ENCODE measurements at places on chromosomes 4 and X. TPM values are rescaled to one million over a fixed set of nuclear protein-coding genes. Genes with fewer than 3 reads are reported as not detected.

GRCh38 chrX:12301288-12301687, 163.0 kb downstream of the FRMPD4 start:
- no peak overlapping the region for H3K27ac ChIP-seq
- no peak for DNase-seq
- no peaks in the 10 kb centered on the region for H3K27me3 ChIP-seq
- H3K4me1 ChIP-seq = no peaks in the 10 kb centered on the region
- H3K36me3 ChIP-seq = no peaks in the 10 kb centered on the region

DNA sequence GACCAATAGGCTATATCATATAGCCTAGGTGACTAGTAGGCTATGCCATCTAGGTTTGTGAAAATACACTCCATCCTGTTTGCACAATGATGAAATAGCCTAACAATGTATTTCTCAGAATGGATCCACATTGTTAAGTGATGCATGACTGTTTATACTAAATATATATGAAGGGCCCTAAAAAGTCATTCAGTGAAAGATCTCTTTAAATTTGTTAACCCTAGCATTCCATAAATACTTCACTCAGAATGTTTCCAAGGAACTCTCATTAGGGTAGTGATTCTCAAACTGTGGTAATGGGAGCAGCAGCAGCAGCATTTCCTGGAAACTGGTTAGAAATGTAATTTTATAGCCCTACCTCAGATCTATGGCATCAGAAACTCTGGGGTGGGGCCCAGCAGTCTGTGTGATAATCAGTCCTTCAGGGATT, 74.9 kb downstream of the PRRG1 start:
- H3K27ac ChIP-seq = no peak overlapping the region
- H3K4me3 ChIP-seq = no peak overlapping the region
- H3K27me3 ChIP-seq = peaks cover 4% of the 10 kb centered on the region
- no peak for DNase-seq
- H3K4me1 ChIP-seq = no peaks in the 10 kb centered on the region

The FOXP3 gene
- not detected for total RNA-seq

GRCh38 chrX:45348296-45348695, 147.6 kb upstream of the DIPK2B start:
- no peaks in the 10 kb centered on the region for H3K4me1 ChIP-seq
- no peak for DNase-seq
- no peaks in the 10 kb centered on the region for H3K27me3 ChIP-seq
- H3K4me3 ChIP-seq = no peak overlapping the region
- H3K27ac ChIP-seq = no peak overlapping the region
- no peaks in the 10 kb centered on the region for H3K36me3 ChIP-seq

DNA sequence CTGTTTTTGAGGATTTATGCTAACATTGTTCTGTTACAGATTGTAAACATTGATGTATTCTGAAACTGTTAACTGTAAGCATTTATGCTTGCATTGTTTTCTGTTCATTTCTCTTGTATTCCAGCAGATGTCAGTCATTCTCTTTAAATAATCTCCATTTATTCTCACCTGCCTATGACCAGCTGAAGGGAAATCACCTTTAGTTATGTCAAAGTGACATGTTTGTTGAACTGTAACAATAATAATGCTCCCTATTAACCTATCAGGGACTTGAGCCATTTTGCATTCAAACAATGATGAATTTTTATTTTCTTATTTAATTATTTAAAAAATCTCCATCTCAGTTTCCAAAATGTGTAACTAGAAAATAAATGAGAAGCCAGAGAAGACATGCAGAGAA, 58.0 kb downstream of the SPCS3 start:
- no peaks in the 10 kb centered on the region for H3K36me3 ChIP-seq
- H3K27ac ChIP-seq = no peak overlapping the region
- H3K27me3 ChIP-seq = no peaks in the 10 kb centered on the region

GRCh38 chrX:50707405-50707804, 106.6 kb downstream of the SHROOM4 start:
- no peaks in the 10 kb centered on the region for H3K36me3 ChIP-seq
- H3K27me3 ChIP-seq = no peaks in the 10 kb centered on the region
- DNase-seq = no peak
- no peaks in the 10 kb centered on the region for H3K4me1 ChIP-seq

The GAGE2A gene
- not detected for total RNA-seq

- no peak overlapping the region for H3K27ac ChIP-seq
- no peak overlapping the region for H3K4me3 ChIP-seq
- H3K27me3 ChIP-seq = no peaks in the 10 kb centered on the region
- H3K36me3 ChIP-seq = no peaks in the 10 kb centered on the region
- no peak for DNase-seq
Observed at GRCh38 chr4:74628852-74629620, 165.3 kb downstream of the BTC start.

All from pancreas (tissue), 10 donors.